Stimulated activated CD4-positive, alpha-beta T cell treated with anti-CD3 and anti-CD28 coated beads, Interleukin-15, amount 100 ng/mL, for 1 hour (primary cell): ENCODE measurements at places on chromosomes 6 and 20.
A peak's percentile ranks its signal among the peaks of the same experiment; 100 is the strongest.

DNA sequence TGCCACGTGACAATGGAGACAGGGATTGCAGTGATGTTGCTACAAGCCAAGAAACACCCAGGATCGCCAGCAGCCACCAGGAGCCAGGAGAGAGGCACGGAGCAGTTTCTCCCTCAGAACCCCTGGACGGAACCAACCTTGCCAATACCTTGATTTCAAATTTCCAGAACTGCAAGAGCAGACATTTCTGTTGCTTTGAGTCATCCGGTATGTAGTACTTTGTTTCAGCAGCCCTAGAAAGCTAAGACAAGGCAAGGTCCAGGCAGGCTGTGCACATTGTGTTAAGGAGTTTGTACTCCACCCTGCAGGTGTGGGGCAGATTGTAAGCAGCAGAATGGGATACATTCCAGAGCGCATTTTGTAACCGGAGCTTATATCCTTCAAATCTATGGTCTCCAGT lies 48.3 kb downstream of the TRERF1 start:
- no peak for DNase-seq

- no peak for DNase-seq
Measured at GRCh38 chr6:151353795-151354194, 37.6 kb downstream of the ZBTB2 start.

DNA sequence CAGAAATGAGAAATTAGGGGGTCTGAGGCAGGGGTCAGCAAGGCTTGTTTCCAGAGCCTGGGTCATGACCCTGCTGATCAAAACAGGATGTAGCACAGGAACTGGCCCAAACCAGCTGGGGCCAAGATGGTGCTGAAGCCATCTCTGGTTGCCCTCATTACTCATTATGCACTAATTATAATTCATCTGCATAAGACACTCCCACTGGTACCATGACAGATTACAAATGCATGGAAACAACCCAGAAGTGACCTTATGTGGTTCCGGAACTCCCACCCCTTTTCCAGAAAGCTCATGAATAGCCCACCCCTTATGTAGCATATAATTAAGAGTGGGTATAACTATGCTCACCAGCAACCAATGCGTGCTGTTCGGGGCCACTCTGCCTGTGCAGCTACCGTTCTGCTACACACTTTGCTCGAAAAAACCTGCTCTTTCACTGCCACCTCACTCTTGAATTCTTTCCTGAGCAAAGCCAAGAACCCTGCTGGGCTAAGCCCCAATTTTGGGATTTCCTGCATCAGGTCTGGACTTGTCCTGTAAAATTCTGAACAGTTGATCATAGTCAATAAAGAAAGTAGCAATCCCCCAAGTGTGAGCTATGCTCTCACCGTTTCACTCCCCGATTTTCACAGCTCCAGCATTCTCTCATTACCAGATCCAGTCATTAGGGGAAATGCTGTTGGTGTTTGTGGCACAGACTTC lies 122.3 kb downstream of the WDR27 start:
- DNase-seq = no peak

DNA sequence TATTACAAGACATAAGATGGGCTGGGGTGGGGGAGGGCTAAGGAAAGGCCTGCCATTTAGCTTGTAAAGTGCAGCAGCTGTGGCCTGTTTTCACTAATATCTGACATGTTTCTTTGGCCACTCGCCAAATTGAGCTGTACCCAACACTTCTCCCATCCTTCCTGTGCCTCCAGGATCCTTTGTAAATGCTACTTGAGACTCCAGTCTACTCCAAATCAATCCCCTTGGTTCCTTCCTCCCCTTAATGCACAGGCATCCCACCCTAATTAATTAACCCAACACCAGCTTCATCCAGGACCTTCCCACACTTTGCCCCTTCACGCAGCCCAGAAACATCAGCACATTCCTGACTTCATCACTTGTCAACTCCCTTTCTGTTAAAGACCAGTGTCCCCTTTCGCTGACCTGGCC lies 55.0 kb upstream of the TCF21 start:
- DNase-seq = no peak

DNA sequence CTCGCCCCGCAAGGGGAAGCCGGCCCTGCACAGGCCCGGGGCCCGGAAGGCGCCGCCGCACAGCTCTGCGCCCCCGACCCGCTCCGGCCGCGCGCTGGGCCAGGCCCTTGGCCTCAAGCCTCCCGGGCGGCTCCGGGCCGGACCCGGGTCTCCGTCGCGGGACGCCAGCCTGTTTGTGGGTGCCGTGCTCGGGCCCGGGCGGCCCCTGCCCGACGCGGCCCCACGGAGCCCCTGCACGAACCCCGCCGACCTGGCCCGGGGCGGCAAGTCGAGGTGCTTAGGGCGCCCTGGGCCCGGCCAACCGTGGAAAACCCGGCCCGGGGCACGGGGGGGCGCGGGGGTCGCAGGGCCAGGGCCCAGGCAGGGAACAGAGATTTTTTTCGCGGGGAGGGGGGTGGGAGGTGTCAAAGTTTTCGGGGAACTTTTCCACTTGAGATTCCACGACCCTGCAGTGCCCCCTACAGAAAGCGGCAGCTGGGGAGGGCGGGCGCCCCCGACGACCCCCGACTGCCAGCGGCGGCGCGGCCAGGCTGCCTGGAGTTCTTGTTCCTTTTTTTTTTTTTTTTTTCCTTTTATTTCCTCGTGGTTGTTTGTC lies 805 bp upstream of the STX16 start:
- DNase-seq = peak; percentile 39

DNA sequence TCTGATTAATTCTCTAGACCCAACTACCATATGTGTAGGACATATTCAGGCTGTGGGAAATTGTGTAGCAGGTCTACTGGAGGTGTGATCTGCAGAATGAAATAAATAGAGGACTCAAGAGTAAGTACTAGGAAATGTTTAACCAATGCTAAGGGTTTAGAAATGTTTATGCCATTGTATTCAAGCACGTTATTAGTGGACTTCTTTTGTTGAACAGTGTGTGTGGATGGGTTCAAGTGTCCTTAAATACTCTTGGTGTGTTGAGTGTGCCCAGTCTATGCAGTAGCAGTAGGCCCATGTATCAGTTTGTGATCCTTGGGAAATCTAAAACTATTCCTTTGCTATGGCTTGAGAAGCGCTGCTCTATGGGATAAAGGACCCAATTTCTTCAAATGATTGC lies 112.1 kb downstream of the FARS2 start:
- DNase-seq = no peak

DNA sequence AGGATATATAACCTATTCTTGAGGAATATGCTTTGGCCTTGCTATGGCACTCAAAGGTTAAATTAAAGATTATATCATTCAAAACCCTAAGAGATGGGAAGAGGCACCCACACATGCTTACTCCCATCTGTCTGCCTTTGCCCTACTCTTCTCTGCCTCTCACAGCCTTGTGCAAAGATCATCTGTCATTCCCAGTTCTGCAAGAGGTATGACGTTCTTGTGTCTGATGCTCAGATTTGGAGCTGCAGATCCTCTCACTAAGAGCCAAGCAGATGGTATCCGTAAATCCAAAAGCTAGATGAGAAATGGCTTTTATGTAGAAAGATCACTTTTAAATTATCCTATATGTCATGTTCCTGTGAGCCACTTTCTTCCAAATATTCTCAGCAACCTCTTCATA lies 112.0 kb downstream of the GPR63 start:
- no peak for DNase-seq

DNA sequence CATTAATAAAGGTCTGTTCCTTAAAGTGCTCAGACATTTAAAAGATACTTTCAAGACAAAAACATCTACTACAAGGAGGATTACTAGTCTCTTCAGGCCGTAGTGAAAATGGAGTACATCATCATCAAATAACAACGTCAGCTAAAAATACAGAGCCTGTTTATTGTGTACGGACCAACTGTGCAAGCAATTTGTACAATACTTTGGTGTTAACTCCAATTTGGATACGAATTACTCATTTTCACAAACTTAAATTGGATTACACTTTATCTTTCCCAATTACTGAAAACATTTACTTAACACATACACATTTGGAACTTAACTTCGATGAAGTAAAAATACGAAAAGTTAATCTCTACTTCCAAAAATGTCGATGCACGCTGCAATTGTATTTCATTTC lies 802 bp downstream of the CYP39A1 start:
- DNase-seq = no peak

DNA sequence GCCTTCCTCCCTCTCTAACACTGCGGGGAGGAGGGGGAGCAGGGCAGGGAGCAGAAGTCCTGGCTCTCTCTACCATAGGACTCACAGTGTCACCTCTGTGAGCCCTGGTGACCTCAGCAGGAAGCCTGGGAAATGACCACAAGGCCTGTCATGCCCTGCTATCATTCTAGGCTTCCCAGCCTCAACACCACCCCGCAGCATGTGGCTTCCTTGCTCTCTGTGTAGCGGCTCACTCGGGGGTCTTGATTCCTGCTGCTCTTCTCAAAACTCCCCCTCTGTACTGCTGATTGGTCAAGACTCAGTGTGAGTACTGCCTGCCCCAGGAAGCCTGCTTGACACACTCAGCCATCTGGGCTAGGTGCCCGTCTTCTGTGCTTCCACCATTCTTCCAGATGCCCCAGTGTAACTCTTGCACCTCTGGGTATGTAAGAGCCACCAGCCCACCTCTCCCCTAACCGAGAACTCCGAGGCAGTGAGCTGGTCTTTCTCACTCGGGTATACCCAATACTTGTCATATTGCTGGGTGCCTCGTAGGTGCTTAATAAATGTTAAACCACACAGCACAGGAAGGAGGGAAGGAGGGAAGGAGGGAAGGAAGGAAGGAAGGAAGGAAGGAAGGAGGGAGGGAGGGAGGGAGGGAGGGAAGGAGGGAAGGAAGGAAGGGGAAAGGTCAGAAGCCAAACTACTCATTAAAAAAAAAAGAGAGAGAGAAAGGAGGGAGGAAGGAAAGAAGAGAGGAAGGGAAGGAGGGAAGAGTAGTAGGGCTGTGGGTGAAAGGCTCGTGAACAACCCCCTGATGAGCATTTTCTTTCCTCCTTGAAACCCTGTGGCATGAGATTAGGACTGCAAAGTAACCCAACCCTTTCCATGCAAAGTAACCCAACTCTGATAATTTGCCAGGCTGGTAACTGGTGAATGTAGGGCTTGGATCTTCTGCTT lies 5.0 kb downstream of the MDFI start:
- no peak for DNase-seq

DNA sequence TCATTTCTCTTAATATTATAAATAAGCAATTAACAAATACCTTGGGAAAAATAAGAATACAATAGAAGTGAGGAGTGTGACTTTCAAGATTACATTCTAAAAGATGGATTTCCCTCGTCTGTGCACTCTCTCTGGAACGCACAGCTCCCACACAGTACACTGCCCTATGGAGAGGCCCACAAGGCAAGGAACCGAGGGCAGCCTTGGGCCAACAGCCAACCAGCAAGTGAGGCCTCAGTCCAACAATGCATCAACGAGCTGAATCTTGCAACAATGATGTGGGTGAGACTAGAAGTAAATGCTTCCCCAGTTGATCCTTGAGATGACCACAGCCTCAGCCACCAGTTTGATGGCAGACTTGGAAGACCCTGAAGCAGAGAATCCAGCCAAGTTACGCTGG lies 34.5 kb upstream of the AVP start:
- DNase-seq = no peak

GRCh38 chr6:7701212-7701834 lies 24.6 kb upstream of the BMP6 start:
- no peak for DNase-seq

DNA sequence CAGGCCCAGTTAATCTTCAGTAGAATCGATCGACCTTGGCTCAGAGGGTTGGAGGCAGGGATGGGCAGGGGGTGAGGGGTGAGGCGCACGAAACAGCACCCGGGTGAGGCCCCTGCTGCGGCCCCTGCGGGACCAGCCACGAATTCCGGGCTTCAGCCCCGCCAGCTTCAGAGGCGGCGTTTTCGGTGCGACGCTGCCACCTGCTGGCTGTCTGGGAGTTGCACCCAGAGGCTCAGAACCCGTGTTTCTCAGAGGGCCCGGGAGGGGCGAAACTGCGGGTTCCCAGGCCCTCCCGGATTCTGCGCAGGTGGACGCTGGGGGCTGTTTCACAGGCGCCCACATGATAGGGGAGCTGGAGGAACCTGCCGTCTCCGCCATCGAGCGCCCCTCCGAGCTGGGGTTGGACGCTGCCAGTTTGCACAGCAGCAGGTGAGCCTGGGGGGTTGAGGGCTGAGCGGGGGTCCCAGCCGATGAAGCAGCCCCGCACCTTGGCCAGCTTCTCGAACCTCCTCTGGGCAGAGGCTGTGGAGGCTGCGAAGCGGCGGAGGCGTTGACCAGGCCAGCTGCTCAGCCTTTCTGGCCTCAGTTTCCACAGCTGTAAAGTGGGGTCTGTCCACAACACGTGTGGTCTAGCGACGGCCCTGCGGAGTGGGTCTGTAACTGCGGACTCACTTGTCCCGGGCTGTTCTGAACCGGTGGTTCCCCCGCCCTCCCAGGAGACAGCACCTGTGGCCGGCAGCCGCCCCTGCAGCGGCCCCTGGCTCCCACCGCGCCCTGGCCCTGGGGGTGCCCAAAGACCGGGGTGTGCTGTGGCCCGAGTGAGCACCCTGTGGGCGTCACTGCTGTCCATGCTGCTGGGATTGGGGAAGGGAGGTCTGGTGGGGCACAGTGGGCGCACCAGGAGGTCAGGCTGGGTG lies 2.5 kb upstream of the BHLHE23 start:
- DNase-seq = peak; percentile 83

DNA sequence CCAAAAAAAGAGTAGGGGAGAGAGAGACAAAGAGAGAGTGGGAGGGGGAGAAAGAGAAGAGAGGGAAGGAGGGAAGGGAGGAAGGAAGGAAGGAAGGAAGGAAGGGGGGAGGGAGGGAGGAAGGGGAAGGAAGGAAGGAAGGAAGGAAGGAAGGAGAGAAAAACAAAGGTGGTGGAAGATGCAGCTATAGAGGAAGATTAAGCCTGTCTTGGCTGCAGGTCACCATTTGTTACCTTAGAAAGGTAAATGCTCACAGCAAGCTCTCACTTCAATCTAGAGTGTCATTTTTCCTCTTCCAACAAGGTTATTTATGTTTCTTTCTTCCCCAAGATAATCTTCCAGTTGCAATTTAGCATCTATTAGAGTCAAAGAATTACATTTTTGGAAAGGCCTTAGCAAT lies 284.0 kb downstream of the PHACTR1 start:
- DNase-seq = no peak

- no peak for DNase-seq
Measured at GRCh38 chr6:69775941-69776340, 20.9 kb downstream of the LMBRD1 start.

- no peak for DNase-seq
Measured at GRCh38 chr6:108291091-108291490, 3.8 kb upstream of the AFG1L start.

GRCh38 chr20:542777-543368 lies 717 bp downstream of the CSNK2A1 start:
- no peak for DNase-seq

DNA sequence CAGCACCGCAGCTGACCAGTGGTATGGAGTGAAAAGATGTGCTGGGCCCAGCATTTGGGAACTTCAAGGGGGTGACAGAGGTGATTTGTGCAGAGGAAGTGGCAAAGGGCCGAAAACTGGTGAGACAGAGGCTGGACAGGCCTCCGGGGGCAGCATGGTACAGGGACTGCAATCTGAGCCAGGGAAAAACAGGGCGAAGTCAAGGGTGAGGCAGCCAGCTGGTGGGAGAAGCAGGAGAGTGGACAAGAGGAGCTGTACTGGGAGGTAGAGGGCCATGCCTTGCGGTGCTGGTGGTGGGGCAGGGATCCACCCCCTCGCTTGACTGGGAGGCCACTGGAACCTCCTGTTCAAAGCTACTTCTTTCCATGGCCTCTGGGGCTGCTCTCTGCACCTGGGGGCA lies 7.3 kb upstream of the GFRA4 start:
- no peak for DNase-seq
